Left lung (tissue), 14 donors: ENCODE measurements at places on chromosomes 2 and 18. TPM values are rescaled to one million over a fixed set of nuclear protein-coding genes. Genes with fewer than 3 reads are reported as not detected.

DNA sequence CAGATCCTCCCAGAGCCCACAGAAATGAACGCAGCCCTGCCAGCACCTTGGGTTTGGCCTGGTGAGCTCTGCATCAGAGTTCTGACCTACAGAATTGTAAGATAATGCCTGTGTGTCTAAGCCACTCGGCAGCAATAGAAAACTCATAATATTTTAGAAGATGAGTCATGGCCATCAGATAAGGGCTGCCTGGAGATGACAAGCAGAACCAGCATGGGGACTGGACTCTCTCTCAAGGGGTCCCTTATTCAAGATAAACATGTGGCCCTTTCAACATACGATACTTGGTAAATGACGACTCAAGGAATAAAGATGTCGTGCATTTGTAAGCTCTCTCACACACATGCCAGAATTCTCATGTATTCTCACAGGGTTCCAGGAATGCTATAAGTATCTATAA, 8.5 kb upstream of the AGAP1 start:
- no peak overlapping the region for H3K4me3 ChIP-seq
- DNase-seq: no peak
- H3K36me3 ChIP-seq: no peaks in the 10 kb centered on the region
- no peaks in the 10 kb centered on the region for H3K27me3 ChIP-seq

GRCh38 chr2:107340955-107341354, 455.0 kb upstream of the ST6GAL2 start:
- H3K27ac ChIP-seq: no peak overlapping the region
- H3K4me3 ChIP-seq: no peak overlapping the region
- no peaks in the 10 kb centered on the region for H3K27me3 ChIP-seq
- DNase-seq: no peak
- no peaks in the 10 kb centered on the region for H3K36me3 ChIP-seq

DNA sequence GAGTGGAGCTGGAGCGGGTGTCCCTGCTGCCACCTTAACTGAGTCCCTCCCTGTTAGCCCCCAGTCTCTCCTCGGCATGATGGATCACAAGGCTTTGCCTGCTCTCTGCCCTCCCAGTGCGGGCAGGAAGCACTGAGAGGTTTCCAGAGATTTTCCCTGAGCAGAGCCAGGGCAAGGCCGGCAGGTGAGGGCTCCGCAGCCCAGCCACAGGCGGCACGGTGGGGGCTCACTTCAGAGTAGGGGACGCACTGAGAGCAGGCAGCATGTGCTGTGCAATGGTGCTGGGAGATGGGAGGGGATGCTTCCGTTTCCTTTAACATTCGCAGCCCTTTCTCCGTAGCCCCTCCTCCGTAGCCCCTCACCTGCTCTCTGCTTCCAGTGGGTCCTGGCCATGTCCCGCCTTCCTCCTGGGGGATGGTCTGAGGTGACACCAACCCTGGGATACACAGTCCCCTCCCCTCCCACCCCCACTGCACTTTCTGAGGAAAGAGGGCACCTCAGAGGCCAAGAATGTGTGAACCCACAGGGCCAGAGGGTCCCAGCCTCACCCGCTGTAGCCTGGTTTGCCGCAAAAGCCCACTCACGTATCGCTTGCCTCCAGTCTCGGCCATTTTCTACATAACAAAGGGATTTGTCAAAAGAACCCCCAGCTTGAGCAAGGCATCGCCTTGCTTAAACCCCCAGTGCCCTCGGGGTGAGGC, 10.7 kb downstream of the KCNF1 start:
- DNase-seq: no peak
- no peaks in the 10 kb centered on the region for H3K4me1 ChIP-seq
- no peak overlapping the region for H3K27ac ChIP-seq
- H3K27me3 ChIP-seq: no peaks in the 10 kb centered on the region
- no peak overlapping the region for H3K4me3 ChIP-seq

- DNase-seq: no peak
- H3K4me3 ChIP-seq: no peak overlapping the region
- no peaks in the 10 kb centered on the region for H3K27me3 ChIP-seq
- H3K27ac ChIP-seq: no peak overlapping the region
- no peaks in the 10 kb centered on the region for H3K4me1 ChIP-seq
Observed at GRCh38 chr18:79741362-79741700, 56.4 kb upstream of the KCNG2 start.

DNA sequence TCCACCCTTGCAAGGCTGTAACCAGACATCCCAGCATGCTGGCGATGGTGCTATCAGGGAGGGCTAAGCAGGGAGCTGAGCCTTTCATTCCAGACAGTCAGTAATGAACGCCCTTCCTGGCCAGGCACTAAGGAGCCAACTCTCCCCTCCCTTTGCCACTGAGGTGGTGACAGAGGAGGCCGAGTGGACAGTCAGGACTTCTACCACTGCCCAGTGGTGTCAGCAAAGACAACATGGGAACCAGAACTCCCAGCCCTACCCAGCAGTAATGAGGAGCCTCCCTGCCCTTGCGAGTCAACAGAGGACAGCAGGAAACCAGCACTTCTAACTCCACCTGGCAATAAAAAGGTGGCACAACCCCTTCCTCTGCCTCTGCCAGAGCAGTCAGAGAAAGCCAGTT, 68.6 kb downstream of the ZAP70 start:
- no peak overlapping the region for H3K4me3 ChIP-seq
- DNase-seq: no peak
- no peak overlapping the region for H3K27ac ChIP-seq
- H3K27me3 ChIP-seq: no peaks in the 10 kb centered on the region

- no peak overlapping the region for H3K4me3 ChIP-seq
- no peak overlapping the region for H3K27ac ChIP-seq
- H3K4me1 ChIP-seq: no peaks in the 10 kb centered on the region
- no peak for DNase-seq
- no peaks in the 10 kb centered on the region for H3K36me3 ChIP-seq
- H3K27me3 ChIP-seq: no peaks in the 10 kb centered on the region
Observed at GRCh38 chr2:238739668-238740067, 108.2 kb upstream of the TWIST2 start.

RAB17 gene
- total RNA-seq: 35.5 TPM

RAB6C gene
- not detected for total RNA-seq

COLEC12 gene
- total RNA-seq: 32.9 TPM

CEBPZOS gene
- total RNA-seq: 38.8 TPM

WDR12 gene
- 48.5 TPM for total RNA-seq

ASB18 gene
- total RNA-seq: not detected

NAT8 gene
- not detected for total RNA-seq
